HepG2 (cell line): ENCODE measurements at places on chromosomes 4 and X. TPM values are rescaled to one million over a fixed set of nuclear protein-coding genes. Genes with fewer than 3 reads are reported as not detected.

DNA sequence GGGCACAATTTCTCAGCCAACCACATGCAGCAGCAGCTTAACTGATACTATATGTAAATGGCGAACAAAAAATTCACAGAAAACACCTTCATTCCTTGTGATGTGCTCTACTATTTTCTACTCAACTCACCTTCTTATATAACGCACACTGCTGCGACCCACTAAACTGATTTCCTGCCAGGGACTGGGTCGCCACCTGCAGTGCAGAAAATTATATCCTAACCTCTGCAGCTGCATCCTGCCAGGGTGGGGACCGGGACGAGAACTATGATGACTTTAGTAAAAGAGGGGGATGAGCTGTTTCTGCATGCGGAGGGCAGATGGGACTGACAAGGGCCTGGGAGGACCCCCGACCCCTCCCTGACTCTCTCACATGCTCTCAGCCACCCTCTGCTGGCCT, 27.4 kb downstream of the ABLIM2 start:
- H3K27ac ChIP-seq, result no peak overlapping the region
- H3K4me1 ChIP-seq, result no peaks in the 10 kb centered on the region
- no peak for DNase-seq
- no peak overlapping the region for H3K4me3 ChIP-seq

The KCNE5 gene
- 0.31 and 0.33 TPM in 2 replicates for total RNA-seq

The SHISA3 gene
- not detected in 2 replicates for total RNA-seq

GRCh38 chrX:3697701-3698279, 15.7 kb downstream of the PRKX start:
- no peak overlapping the region for H3K4me3 ChIP-seq
- DNase-seq, result no peak
- H3K27ac ChIP-seq, result no peak overlapping the region
- no peaks in the 10 kb centered on the region for H3K27me3 ChIP-seq
- no peaks in the 10 kb centered on the region for H3K4me1 ChIP-seq

The ALAS2 gene
- total RNA-seq, result not detected in 2 replicates

DNA sequence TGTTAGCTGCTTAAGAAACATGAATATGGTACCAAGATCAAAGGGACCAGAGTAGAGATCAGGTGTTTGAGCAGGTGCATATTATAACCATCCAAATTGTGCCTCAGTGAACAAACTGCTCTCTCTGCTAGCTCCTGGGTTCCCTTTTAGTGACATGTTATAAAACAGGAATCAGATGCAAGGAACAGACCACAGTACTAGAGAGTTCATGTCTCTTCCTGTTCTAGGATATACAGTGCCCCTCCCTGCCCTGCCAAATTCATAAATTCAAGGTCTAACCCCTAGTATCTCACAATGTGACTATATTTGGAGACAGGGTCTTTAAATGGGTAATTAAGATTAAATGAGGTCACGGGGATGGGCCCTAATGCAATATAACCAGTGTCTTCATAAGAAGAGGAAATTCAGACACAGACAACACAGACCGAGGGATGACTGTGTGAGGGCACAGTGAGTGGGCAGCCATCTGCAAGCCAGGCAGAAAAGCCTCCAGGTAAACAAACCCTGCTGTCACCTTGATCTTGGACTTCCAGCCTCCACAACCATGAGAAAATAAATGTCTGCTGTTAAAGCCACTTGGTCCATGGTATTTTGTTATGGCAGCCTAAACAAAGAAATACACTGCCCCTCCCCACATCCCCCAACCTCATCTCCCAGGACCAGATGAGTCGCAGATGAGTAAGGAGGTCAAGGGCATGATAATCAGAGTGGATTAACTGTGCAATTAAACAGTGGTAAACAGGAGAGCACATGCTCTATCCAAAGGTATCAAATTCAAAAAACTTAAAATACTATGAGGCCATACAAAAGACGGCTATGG, 82.5 kb downstream of the RBM47 start:
- no peaks in the 10 kb centered on the region for H3K27me3 ChIP-seq
- H3K27ac ChIP-seq, result no peak overlapping the region
- peaks cover 34% of the 10 kb centered on the region for H3K4me1 ChIP-seq
- H3K36me3 ChIP-seq, result no peaks in the 10 kb centered on the region
- DNase-seq, result no peak

The SYTL4 gene
- 0.67 and 0.73 TPM in 2 replicates for total RNA-seq

GRCh38 chr4:173520921-173521466, 9.0 kb downstream of the HAND2 start:
- H3K27ac ChIP-seq, result no peak overlapping the region
- no peaks in the 10 kb centered on the region for H3K4me1 ChIP-seq
- H3K27me3 ChIP-seq, result peaks cover 90% of the 10 kb centered on the region

The SLC10A4 gene
- 0.07 TPM in 1 of 2 replicates, not detected in the other for total RNA-seq

GRCh38 chrX:75229774-75230173, 44.1 kb upstream of the UPRT start:
- no peak overlapping the region for H3K27ac ChIP-seq
- no peak for DNase-seq
- no peaks in the 10 kb centered on the region for H3K36me3 ChIP-seq
- no peaks in the 10 kb centered on the region for H3K4me1 ChIP-seq
- H3K27me3 ChIP-seq, result no peaks in the 10 kb centered on the region

- no peak overlapping the region for H3K4me3 ChIP-seq
- H3K27me3 ChIP-seq, result no peaks in the 10 kb centered on the region; the same call in 1 of the 2 replicates
- no peak for DNase-seq
- H3K27ac ChIP-seq, result no peak overlapping the region
These were observed 407.3 kb upstream of the SLIT2 start for GRCh38 chr4:19844446-19844845.

DNA sequence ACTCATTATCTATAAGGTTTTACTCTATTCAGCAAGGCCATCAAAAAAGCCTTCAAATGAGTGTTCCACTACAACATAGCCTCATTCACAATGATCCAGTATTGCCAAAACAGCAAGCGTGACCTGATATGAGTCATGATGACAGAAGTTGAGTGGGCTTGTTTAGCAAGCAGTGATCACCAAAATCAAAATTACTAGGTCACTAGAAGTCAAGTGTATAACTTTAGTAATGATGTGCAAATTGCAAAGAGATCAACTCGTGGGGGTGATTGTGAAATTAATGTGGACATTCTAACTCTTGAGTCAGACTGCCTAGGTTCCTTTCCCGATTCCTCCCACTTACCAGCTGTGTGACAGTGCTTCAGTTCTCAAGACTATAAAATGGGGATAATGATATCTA, 124.5 kb downstream of the CHM start:
- no peak for DNase-seq
- H3K4me1 ChIP-seq, result no peaks in the 10 kb centered on the region
- no peaks in the 10 kb centered on the region for H3K27me3 ChIP-seq

DNA sequence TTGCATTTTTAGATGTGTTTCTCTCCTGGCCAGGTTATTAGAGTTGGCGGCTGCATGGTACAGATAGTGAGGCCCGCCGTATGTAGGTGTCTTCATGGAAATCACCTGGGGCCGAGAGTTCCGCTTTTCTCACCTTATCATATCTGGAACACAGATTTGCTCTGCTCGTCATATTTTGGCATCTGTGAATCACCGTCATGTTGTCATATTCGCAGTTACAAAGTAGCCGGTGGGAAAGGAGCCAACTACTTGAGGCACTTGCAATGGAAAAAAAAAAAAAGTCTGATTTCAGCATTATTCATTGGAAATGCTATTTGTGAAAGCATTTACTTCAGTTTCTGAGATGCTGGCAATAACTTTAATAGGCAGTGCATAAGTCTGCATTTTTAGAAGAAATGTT, 1715.2 kb upstream of the TENM3 start:
- no peak overlapping the region for H3K27ac ChIP-seq
- H3K36me3 ChIP-seq, result no peaks in the 10 kb centered on the region
- no peak overlapping the region for H3K4me3 ChIP-seq
- DNase-seq, result no peak

GRCh38 chr4:13329340-13329850, 154.7 kb downstream of the RAB28 start:
- no peak for DNase-seq
- no peaks in the 10 kb centered on the region for H3K36me3 ChIP-seq
- no peak overlapping the region for H3K4me3 ChIP-seq
- H3K4me1 ChIP-seq, result peaks cover 9% of the 10 kb centered on the region; the same call in 1 of the 2 replicates
- no peak overlapping the region for H3K27ac ChIP-seq

The ABCG2 gene
- 13.2 and 15.7 TPM in 2 replicates for total RNA-seq

- DNase-seq, result no peak
- H3K4me1 ChIP-seq, result peaks cover 16% of the 10 kb centered on the region
- no peak overlapping the region for H3K4me3 ChIP-seq
- no peak overlapping the region for H3K27ac ChIP-seq
- H3K36me3 ChIP-seq, result no peaks in the 10 kb centered on the region
- H3K27me3 ChIP-seq, result no peaks in the 10 kb centered on the region
These were observed 89.2 kb upstream of the EFHC2 start for GRCh38 chrX:44432641-44433040.

DNA sequence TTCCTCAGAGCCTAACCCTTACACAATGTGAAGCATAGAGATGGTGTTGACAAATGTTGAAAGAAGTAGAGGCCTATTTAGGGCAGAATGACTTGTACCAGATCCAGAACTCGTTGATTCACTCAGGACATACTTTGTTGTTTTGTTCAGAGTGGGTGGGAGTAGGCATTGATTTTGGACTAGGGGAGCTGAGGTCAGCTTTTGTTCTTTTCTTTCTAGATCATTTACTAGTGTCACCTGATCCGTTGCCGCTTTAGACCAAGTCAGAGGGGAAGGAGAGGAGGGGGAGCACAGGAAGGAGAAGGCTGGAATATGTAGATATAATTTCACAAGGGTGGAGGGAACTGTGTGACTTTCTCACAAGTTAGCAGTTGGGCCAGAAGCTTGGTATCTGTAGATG, 282.4 kb upstream of the GPC4 start:
- H3K4me1 ChIP-seq, result no peaks in the 10 kb centered on the region
- no peak overlapping the region for H3K27ac ChIP-seq
- H3K36me3 ChIP-seq, result peaks cover 61% of the 10 kb centered on the region
- no peak for DNase-seq
- no peaks in the 10 kb centered on the region for H3K27me3 ChIP-seq

- peaks cover 16% of the 10 kb centered on the region; the same call in 1 of the 3 replicates for H3K27me3 ChIP-seq
- H3K4me3 ChIP-seq, result peak overlapping the region; percentile 34; the same call in 1 of the 2 replicates
- H3K4me1 ChIP-seq, result peaks cover 15% of the 10 kb centered on the region; the same call in 1 of the 2 replicates
These were observed 1.2 kb downstream of the TMEM255A start for GRCh38 chrX:120309873-120310705.

DNA sequence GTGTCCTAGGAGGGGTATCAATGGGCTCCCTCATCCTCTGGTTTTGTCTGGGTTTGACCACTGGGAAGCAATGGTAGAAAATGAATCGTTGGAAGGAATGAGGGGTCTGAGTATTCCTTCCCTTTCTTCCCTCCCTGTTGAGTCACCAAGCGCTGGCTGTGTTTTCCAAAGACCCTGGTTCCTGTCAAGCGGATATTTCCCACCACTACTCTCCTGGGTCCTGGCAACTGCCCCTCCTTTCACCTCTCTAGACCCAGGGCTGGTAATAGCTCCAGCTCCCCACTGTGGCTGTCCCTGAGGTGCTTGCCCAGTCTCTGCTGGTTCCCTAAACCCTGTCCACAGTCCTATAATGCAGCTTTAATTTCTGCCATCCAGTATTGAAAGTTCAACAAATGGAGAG, 22.2 kb downstream of the SMIM43 start:
- no peak overlapping the region for H3K27ac ChIP-seq
- no peak overlapping the region for H3K4me3 ChIP-seq
- no peaks in the 10 kb centered on the region for H3K27me3 ChIP-seq
- no peaks in the 10 kb centered on the region for H3K4me1 ChIP-seq
- no peaks in the 10 kb centered on the region for H3K36me3 ChIP-seq

DNA sequence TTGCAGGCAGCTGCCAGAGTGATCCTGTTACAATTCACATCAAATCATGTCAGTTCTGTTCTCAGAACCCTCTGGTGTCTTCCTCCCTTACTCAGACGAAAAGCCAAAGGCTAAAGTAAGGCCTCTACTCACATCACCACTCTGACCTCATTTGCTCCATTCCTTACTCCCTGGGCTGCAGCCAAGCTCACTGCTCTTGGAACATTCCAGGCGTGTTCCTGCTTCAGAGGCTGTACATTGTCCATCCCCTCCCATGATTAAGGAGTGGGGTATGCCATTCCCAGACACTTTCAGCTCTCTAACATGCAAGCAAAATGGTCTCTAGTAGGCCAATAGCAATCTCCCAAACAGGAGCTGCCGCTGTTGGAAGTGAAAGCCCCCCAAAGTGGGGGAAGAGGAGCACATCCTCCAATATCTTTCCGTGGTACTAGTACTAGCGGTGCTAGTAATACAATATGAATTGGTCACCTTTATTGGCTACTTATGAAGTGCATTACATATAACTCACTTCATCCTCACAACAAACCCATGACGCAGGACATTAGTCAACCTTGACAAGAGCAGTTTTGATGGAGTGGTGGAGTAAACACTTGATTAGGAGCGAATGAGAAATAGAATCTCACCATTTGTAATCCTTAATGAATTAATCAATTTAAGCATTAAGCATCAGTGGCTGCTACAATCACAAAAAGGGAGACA, 15.0 kb downstream of the GAB3 start:
- no peaks in the 10 kb centered on the region; the same call in 2 of the 3 replicates for H3K27me3 ChIP-seq
- H3K4me3 ChIP-seq, result no peak overlapping the region
- H3K4me1 ChIP-seq, result 0 out of 2 replicates have a peak, but pooled peaks cover 6% of the 10 kb centered on the region
- DNase-seq, result no peak

- peak; percentile 1 for DNase-seq
- H3K36me3 ChIP-seq, result no peaks in the 10 kb centered on the region
- no peak overlapping the region for H3K4me3 ChIP-seq
- no peaks in the 10 kb centered on the region for H3K27me3 ChIP-seq
- H3K27ac ChIP-seq, result no peak overlapping the region
- H3K4me1 ChIP-seq, result no peaks in the 10 kb centered on the region
These were observed 424.3 kb downstream of the GRXCR1 start for GRCh38 chr4:43316813-43317212.

The ACOT9 gene
- 35.1 and 36.9 TPM in 2 replicates for total RNA-seq

- H3K4me3 ChIP-seq, result no peak overlapping the region
- no peak overlapping the region for H3K27ac ChIP-seq
- H3K36me3 ChIP-seq, result no peaks in the 10 kb centered on the region
- no peak for DNase-seq
These were observed 22.3 kb upstream of the TMEM150C start for GRCh38 chr4:82583897-82584587.

- no peak overlapping the region for H3K27ac ChIP-seq
- no peaks in the 10 kb centered on the region for H3K4me1 ChIP-seq
- H3K27me3 ChIP-seq, result no peaks in the 10 kb centered on the region
- DNase-seq, result no peak
These were observed 215.2 kb upstream of the GK2 start for GRCh38 chr4:79623021-79623870.

The CENPVL2 gene
- total RNA-seq, result not detected in 2 replicates

The CXorf49 gene
- total RNA-seq, result not detected in 2 replicates

GRCh38 chr4:70991596-70991995, 1.9 kb upstream of the DCK start:
- H3K4me1 ChIP-seq, result peaks cover 33% of the 10 kb centered on the region
- DNase-seq, result no peak
- H3K27me3 ChIP-seq, result no peaks in the 10 kb centered on the region
- no peaks in the 10 kb centered on the region for H3K36me3 ChIP-seq

The NOX1 gene
- not detected in 2 replicates for total RNA-seq

DNA sequence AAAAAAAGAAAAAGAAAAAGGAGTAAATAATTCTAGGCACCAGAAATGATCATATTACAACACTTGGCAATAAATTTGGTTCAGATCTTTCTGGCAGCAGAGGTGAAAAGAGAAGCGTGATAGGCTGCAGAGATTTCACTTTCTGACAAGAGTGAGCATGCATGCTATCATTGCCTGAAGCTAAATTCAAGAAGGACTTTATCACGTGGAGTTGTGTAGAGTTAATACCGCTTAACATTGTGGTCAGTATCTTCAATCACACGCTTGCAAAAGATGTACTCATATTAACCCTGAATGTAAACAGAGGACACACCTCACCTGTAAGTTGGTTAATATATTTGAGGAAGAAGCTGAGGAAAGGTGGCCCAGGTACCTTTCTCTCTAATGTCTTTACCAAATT, 31.4 kb upstream of the RBPJ start:
- no peak overlapping the region for H3K4me3 ChIP-seq
- H3K27ac ChIP-seq, result no peak overlapping the region
- no peak for DNase-seq
- no peaks in the 10 kb centered on the region for H3K36me3 ChIP-seq
- no peaks in the 10 kb centered on the region for H3K27me3 ChIP-seq
- H3K4me1 ChIP-seq, result no peaks in the 10 kb centered on the region
